ENCODE measurements at places on chromosomes 6 and 20.

GRCh38 chr20:51636123-51636522 is 93.6 kb upstream of the NFATC2 start:
- no peak for DNase-seq

DNA sequence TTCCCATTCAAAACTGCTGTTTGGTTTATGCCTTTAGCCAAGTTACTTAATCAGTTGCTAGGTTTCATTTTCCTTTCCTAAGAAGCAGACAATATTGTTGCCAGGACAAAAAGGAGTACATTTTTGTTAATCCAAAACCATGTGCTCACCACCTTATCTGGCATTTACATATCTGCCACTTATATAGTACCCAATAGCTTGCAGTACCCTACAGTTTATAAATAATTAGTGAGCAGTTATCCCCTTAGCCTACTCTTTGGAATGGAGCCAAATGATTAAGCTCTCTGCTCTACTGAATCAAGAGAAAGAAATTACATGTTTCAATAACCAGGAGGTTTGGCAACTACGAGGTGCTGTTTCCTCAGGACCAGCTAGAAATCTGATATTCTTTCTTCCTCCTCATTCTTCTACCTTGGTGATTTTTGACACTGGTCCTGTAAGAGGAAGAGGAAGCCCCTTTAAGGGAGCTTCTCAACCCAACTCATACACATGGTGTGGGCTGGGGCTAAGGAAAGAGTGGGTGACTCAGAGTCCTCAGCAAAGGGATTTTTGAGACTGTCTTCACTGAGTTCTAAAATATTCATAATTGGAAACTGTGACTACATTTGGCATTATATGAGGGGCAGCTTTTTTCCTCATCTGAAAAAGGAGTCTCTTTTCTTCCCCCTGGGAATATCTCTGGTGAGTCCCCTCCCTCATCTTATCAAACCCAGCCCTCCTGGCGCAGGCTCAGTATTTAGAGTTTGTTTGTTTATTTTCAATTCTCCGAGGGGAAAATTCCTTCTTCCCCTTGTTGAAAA is 1.5 kb downstream of the ZNFX1 start:
- DNase-seq, result no peak

GRCh38 chr6:14750059-14750661 is 495.7 kb upstream of the JARID2 start:
- no peak for DNase-seq

GRCh38 chr20:5390720-5391119 is 74.0 kb upstream of the PROKR2 start:
- DNase-seq, result no peak

GRCh38 chr6:92790381-92790780 is 629.0 kb downstream of the EPHA7 start:
- DNase-seq, result no peak

DNA sequence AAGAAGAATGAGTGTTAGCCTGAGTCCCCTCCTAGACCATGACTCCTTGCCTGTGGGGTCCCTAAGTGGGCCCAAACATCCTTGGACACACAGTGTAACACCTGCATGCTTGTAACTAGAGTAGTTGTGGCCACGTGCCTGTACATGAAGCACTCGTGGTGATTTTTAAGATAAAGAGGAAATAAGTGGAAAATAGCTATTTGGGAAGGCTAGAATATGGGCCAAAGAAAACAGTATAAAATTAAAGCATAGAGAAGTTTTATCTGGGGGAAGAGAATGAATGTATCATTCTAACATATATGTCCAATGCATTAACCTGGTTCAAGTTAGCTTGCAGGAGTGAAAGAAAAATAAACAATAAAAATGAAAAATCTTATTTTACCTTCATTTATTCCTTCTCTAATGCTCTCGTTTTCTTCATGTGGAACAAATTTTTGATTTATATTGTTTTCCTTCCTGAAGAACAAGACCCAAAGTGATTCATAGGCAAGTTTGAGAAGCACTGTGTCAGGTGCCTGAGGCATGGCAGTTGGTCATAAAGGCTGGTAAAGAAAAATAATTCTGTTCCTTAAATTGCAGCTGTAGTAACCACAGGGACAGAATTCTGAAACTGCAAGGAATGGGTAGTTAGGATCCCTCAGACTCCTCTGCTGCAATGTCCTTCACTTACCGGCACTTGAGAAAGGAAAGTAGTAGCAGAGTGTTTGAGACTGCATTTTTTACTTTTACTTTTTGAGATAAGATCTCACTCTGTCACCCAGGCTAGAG is 8.5 kb upstream of the CST3 start:
- DNase-seq, result no peak

GRCh38 chr6:165649166-165650137 is 13.6 kb downstream of the PDE10A start:
- DNase-seq, result no peak

GRCh38 chr20:52654567-52654966 is 317.6 kb upstream of the TSHZ2 start:
- DNase-seq, result no peak

- DNase-seq, result peak; percentile 70
Observed at GRCh38 chr20:3744806-3745685, 12.6 kb downstream of the HSPA12B start.

- peak; percentile 31 for DNase-seq
Observed at GRCh38 chr20:2210646-2211552, 84.9 kb upstream of the TGM3 start.

DNA sequence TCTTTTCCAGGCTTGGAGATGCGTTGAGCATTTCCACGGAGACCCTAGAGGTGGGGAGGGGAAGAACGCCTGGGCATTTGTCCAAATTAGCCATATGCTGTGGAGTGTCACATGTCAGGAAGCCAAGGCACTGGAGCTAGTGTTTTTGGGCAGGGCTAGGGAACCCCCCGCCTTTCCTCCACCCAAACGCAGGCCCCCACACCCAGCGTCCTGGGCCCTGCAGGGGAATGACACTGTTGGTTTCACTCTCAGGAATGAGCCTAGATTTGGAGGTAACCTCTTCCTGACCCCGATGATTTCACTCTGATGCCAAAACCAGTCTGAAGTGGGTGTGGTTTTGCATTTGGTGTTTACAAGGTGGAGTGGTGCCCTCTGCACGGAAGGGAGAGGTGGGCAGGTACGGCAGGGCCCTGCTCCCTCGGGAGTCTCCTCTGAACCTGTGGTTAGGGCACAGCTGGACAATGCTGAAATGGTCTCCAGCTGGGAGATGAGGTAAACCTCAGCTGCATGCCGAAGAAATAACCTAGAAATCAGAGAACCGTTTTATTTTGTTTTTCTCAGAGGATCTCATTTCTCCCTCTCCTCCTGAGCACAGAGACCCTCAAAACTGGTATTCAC is 29.5 kb downstream of the MTHFD1L start:
- no peak for DNase-seq

DNA sequence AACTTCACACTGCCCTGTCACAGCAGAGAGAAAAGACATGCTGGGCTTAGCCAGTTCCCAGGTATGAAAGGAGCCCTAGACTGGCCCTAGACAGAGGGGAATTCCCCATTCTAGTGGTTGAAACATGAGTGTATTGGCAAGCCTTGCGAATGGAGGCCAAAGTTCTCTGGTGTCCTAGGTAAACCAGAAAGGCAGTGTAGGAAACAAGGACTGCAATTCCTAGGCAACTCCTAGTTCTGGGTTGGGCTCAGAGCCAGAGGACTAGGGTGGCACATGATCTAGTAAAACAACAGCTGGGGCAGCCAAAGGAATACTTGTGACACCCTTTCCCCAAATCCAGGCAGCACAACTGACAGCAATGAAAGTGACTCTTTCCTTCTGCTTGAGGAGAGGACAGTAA is 265.0 kb upstream of the EPHA7 start:
- peak; percentile 35 for DNase-seq

GRCh38 chr6:41934278-41935192 is 7.1 kb downstream of the CCND3 start:
- DNase-seq, result no peak

DNA sequence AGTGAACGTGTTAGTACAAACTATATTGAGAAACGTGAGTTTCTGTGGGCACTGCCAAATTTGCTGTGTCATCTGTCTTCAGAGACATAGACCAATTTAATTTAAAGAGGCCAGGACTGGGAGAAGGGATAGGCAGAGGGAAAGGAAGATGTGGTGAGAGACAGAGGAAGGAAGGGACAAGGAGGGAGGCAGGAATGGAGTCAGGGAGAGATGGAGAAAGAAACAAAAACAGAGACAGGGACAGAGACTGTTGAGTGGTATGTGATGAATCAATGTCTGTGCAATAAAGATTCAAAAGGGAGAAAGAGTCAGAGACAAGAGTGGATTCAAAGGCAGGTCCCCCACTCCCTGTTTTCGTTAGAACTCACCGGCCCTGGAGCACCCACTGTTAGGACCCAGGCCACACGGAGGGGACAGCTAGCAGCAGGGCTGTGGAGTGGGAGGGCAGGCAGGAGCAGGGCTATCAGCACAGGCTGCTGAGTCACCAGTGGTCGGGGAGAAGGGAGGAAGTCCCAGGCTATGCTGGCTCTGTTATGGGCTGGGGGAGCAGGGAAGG is 51.6 kb upstream of the CHD6 start:
- no peak for DNase-seq
